ENCODE measurements at places on chromosomes 2 and 18. TPM values are rescaled to one million over a fixed set of nuclear protein-coding genes. Genes with fewer than 3 reads are reported as not detected.

Gene CAPG
- polyA plus RNA-seq = not detected

Gene ACTG2
- 0.67 TPM for polyA plus RNA-seq

Gene LBX2
- not detected for polyA plus RNA-seq

Gene XDH
- 0.36 TPM for polyA plus RNA-seq

Measured in neural cell (in vitro differentiated cells).